Neural progenitor cell (in vitro differentiated cells): ENCODE measurements at places on chromosomes 11 and 22.

DNA sequence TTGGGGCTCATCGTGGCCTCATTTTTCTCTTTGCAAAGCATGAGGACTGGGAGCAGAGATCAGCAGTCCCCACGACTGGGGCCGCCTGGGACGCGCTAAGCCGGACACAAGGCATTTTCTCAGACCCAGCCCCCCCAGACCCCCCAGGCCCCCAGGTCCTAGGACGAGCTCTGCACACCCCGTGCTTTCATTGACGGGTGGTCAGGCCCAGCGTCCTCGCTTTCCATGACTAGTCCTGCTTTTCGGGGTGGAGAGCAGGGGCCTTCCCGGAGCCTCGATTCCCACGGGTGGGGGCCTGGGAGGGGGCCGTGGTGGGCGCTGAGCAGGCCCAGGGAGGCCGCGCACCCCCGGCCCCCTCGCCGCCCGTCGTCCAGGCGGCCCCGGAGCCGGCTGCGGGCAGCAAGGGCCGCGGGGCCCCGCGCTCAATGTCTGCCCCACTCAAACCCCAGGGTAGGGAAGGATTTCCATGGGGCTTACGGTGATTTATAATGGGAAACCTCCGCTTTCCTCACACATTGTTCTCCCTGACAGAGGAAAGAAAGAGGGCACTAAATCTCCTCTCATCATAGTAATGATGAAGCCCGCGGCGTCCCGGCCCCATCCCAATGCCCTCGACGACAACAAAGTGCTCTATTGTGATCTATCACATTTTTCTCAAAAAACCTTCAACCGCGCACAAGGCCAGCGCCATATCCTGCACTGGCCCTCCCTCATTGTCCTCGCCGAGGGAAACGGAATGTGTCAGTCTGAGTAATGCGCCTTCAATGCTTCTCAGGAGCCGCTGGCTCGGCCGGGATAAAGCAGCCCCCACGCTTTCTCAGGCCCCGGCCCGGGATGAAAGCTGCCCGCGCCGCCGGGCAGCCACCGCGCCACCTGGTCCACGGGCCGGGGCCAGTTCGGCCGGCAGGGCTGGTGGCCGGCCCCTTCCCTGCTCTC lies 10.4 kb upstream of the LINC01488 start:
- DNase-seq = peak; percentile 90

DNA sequence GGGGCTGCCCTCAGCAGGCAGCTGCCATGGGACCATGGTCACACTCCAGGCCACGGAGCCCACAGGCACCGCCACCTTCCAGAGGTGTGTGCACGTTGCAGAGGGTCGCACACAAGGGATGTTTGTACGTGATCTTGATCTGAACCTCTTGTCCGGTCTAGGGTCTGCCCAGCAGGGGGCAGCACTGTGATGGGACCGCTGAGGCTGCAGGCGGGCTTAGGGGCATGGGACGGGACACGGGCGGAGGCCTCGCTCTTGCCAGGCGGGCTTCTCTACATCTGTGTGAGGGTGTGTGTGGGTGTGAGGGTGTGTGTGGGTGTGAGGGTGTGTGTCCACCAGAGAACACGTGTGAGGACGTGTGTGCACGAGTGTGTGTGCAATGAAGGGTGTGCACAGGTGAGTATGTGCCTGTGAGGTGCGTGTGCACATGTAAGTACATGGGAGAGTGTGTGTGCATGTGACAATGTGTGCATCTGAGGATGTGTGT lies 52.4 kb downstream of the CACNA1I start:
- DNase-seq = peak; percentile 75

GRCh38 chr11:105144887-105145286 lies 5.3 kb upstream of the CARD18 start:
- DNase-seq = no peak

- DNase-seq = peak; percentile 70
Measured at GRCh38 chr22:25193548-25193947, 6.1 kb upstream of the CRYBB3 start.

GRCh38 chr11:126355324-126355925 lies at the start of gene ST3GAL4:
TSS of gene ST3GAL4 (plus strand) at chr11:126355686. CDS start at chr11:126406156, 50,470 bp downstream.
- DNase-seq = peak; percentile 96

DNA sequence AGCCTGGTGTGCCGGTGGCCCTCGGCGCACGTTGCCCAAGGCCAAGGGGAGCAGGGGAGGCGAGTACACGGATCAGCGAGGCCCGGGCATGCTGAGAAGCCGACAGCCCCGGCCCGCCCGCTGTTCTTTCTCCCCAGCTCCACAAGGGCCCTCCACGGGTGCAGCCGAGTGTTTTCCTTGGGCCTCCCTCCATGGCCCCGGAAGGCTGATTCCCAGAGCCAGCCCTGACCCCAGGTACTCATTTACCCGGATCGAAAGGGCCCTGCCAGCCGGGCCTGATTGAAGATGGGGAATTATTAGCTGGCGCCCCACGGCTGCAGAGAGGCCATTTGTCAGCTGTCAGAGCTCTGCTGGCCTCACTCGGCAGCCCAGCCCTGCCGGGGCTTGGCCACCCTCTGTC lies 53.1 kb downstream of the WNT7B start:
- DNase-seq = no peak

DNA sequence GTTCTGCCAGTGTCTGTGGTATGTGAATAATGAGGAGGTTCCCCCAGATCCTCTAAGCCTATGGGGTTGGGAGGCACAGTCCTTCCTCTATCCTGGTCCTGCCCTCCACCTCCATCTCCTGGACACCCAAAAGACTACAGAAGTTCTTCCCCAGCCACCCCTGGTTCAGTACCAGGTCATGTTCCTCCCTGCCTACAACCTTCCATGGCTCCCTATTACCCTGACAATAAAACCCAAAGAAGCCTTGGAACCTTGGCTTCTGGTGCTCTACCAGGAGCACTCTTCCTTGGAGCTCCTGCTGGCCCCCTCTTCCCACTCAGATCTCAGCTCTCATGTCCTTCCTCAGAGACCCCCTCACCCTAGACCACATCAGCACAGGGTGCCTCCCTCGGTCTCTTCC lies 12.9 kb downstream of the TRPM5 start:
- DNase-seq = no peak

DNA sequence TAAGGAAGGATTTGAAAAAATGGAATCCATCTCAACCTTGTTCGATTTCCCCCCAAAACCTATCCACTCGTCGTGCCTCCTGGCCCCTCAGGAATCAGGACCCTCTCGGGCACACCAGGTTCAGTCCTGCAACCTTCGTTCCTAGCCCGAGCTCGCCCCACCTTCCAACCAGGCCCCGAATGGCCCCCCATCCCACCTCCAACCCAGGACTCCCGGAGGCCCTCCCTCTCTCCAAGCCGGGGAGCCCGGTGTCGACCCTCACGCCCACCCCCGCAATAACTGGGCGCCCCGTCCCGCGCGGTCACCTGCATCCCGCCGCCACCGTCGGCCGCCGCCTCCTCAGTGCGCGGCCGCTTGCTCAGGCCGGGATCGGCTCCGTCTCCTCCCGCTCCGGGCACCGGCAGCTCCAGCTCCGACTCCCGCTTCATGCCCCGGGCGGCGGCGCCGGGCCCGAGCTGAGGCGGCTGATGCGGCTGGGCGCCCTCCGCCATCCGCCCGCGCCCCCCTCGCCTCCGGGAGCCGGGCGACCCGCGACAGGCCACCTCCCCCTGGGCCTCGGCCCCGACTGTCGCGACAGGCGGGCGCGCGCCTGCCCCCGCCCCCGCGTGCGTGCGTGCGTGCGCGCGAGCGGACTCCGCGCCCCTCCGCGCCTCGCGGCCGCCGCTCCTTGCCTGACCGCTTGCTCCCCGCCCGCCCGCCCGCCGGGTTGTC lies 534 bp downstream of the RBFOX2 start:
- peak; percentile 94 for DNase-seq

GRCh38 chr11:131495423-131495822 lies 125.0 kb downstream of the NTM start:
- DNase-seq = no peak

DNA sequence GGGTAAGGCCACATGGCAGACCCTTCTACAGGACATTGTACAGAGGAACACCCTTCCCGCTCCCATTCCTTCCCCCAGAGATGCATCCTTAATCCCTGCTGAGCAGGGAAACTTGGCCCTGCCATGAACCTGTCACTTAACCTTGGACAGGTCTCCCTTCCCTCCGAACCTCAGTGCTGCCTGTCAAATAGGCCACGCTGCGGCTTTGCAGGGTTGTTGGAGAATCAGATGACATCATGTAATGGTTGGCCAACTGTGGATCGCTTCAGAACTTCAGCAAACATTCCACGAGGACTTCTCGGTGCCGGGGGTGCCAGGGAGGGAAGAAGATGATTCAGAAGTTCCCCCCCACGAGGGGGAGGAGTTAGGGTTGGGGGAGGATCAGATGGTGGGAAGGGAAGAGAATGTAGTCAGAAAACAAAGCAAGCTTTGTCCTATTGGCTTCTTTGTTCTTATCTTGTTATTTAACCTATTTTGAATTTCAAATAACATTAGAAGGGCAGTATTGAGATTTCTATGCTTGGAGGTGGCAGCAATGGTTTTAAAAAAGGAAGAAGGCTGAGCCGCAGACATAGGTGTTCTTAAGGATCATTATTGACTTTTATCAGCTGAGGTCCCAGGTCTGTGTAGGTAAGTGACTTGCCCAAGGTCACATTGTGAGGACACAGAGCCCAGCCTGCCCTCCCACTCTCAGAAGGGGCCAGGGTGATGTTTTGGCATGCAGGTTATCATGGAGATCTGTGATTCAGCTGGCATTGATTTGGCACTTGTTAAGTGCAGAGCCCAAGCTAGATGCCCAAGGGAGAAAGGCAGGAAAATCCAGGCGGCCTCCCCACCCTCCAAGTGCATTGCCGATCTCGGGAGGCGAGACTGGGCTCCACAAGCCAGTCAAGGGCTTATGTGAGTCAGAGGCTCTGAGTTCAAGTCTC lies 3.1 kb downstream of the CDC42EP1 start:
- no peak for DNase-seq

DNA sequence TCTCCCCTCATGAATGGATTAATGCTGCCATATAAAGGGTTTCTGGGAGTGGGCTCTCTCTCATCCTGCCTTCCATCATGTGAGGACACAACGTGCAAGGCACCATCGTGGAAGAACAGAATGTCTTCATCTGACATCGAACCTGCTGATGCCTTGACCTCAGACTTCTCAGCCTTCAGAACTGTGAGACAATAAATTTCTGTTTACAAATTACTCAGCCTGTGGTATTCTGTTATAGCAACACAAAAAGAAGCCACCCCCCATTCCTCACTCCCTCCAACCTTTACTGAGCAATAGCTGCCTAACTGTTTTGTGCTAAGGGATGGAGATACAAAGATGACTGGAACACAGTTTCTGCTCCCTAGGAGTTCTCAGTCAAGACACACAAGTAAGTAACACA lies 106.1 kb upstream of the PLET1 start:
- DNase-seq = no peak

DNA sequence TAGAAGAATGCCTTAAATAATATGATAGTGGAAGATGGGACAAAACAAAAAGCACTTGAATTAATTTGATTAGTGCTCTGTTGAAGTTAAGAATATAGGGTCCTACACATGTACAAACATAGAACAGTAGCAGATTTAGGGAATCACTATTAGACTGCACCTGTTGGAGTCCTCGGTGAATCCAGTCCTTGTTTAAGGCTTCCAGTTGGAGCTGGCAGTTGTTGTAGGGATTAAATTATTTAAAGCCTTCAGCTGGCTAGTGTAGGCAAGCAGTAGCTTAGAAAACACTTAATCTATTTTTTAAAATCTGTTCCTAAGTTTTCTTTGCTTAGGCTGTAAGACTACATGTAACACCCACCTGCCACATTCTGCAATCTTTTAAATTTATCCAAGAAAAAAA lies 24.5 kb upstream of the CSTF3 start:
- no peak for DNase-seq

DNA sequence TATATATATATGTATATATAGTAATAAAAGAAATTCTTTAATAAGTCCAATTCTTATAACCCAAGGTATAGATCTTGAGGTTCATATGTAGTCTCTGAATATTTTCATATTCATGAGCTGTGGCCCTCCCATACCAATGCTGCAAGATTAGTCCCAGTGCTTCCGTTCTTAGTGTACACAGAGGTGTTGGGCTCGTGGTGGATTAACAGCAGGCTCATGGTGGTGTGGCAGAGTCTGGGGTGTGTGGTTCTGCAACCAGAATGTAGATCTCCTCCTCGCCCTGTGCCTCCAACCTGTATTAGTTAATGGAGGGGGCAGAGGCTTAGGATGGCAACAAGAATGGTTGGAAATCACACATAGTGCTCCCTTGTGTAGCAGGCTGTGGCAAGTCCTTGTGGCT lies 16.8 kb downstream of the PRDM10 start:
- no peak for DNase-seq

GRCh38 chr11:134535029-134536025 lies 123.3 kb upstream of the B3GAT1 start:
- DNase-seq = no peak

- DNase-seq = no peak
Measured at GRCh38 chr11:1708716-1709115, 11.7 kb downstream of the KRTAP5-6 start.

- no peak for DNase-seq
Measured at GRCh38 chr11:60971520-60971919, at the start of gene CD6. TSS of gene CD6 (plus strand) at chr11:60971680. CDS start at chr11:60971866, 186 bp downstream.

- no peak for DNase-seq
Measured at GRCh38 chr11:27227736-27228135, 135.3 kb downstream of the CCDC34 start.

DNA sequence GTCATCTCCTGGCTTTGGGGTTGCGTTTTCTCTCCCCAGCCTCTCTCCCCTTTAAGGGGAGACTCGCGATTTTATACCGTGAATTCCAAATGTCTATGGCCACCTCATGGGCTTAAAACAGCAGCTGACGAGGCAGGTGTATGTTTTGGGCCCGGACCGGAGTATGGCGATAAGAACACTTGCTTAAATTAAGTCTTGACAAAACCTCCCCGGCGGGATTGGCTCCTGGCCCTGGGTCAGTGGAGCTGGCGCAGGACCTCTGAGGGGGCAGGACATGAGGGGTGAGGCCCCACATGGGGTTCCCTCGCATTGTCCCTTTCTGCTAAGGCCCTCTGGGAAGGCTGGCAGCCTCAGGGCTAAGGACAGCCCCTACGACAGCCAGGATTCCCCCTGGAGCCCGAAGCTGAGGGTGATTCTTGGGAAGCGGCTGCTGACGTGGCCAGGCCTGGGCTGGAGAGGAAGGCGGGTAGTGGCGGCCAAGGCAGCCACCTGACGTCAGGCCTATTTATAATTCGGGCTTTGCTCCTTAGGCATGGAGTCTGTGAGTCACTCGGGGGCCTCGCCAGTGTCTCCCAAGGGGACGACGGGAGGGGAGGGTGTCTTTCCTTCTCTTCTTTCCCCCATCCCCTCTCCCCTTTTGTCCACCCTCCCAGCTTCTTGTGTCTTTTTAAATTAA lies 12.7 kb downstream of the MYO18B start:
- no peak for DNase-seq

GRCh38 chr11:128420265-128420664 lies 167.1 kb downstream of the ETS1 start:
- DNase-seq = no peak

GRCh38 chr11:61827571-61828378 lies at the start of gene FADS2:
TSS of gene FADS2 (plus strand) at chr11:61828300. CDS start at chr11:61828391, 91 bp downstream.
- DNase-seq = peak; percentile 94

DNA sequence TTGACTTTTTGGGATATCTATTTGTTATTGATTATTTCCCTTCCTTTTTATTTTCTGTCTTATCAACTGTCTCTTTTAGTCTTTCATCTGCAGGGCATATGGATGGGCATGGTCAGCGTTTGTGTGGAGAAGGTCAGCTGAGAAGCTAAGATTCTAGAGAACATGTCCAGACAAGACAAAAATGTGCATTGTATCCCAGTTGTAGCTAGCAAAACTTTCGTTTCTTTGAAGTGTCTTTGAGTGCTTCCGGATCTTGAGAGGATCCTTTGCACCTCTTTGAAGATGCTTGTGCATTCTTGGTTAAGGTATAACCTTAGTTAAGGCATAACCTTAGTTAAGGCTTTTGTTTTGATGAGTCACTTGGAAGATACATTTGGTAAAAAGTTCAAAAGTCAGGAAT lies 329.9 kb upstream of the LRRC4C start:
- no peak for DNase-seq

- no peak for DNase-seq
Measured at GRCh38 chr22:47013861-47014635, 251.6 kb downstream of the TBC1D22A start.
